ENCODE measurements at places on chromosomes 12 and 14.

- no peak for DNase-seq
Measured at GRCh38 chr14:49303946-49304516, 282.1 kb downstream of the RPS29 start.

DNA sequence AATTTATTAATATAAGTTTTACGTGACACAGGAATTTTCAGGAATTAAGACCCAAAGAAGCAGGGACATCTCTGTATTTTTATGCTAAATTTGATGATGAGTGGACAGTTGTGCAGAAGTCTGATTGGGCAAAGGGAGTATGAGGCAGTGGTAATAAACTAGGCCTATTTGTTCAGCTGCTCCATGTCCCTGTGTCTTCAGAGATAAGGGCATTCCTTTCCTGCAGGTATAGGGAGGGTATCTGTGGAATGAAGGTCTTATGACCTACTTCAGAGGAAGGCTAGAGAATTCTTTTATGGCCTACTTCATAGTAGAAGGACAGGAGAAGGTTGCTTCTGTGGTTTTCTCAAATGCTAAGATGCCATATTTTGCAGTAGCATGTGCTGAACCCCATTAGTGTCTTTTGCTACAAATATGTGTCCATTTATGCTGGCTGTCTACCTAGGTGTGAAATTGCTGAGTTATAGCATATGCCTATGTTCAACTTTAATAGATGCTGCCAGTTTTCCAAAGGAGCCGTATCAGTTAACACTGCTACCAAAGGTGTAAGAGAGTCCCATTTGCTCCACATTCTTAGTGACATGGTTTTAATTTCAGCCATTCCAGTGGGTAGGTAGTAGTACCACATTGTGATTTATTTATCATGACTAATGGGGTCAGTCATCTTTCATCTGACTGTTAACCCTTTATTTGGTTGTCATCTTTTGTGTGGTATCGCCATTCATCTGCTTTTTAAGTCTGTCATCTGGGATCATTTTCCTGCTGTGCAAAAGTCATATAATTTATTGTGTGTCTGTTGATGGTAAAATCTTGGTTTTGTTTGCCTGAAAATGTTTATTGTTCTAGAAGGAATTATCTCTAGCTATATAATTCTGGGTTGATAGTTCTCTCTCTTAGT lies 410.7 kb upstream of the RGS6 start:
- no peak for DNase-seq

- no peak for DNase-seq
Measured at GRCh38 chr14:60350366-60350720, 101.3 kb downstream of the PPM1A start.

- DNase-seq = no peak
Measured at GRCh38 chr14:90412058-90412457, 15.2 kb downstream of the CALM1 start.

DNA sequence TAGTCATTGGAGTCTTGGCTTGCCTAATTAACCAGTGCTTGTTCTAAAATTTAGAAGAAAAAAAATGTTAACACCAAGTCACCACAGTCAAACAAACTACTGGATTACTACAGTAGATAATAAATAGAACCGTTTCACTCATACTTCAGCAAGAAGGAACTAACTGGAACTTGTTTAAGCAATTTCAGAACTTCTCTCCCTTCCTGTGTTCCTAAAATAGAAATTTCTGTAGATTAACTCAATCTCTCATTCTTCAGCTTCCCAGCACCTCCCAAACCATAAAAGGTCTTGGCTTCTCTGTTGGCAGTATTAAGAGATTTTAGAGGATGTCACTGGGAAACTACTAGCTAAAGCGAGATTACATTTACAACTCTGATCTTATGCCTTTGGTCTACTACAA lies 18.6 kb downstream of the GNS start:
- DNase-seq = no peak

DNA sequence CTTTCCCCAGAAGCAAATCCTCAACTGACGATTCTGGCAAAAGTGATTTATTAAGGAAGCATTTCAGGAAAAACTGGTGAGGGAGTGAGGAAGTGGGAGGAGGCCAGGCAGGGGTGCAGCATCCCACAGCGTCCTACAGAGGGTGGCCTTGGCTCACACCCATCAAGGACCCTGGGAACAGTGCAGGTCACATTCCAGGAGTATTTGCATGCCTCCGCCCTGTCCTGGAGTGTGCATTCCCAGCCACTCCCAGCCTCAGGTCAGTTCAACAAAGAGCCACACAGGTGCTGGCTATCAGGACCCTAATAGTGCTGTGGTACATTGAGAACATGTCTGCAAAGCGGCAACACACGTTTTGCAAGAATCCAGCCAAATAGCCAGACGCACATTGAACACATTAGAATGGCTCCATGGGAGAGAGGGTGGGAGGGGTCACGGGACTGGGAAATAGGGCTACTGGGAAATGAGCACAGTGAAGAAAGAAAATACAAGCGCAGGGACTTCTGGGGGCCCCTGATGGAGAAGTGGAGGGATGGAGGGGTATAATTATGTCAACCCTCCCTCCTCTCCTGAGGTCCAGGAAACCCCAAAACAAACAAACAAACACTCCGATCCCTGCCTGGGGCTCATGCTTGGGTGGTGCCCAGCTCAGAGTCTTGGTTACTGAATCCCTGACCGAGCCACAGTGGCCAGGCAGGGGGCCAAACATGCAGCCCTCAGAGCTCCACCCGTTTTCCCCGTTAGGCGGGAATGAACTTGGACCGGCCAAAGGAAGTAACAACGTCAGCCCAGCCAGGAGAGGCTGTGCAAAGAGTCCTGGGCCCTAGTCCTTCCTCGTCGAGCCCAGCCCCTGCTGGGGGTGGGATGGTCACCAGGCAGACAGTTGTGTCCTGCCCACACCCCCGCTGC lies 36.5 kb downstream of the CMKLR1 start:
- no peak for DNase-seq

GRCh38 chr12:94550964-94551363 lies 91.3 kb upstream of the CEP83 start:
- no peak for DNase-seq

DNA sequence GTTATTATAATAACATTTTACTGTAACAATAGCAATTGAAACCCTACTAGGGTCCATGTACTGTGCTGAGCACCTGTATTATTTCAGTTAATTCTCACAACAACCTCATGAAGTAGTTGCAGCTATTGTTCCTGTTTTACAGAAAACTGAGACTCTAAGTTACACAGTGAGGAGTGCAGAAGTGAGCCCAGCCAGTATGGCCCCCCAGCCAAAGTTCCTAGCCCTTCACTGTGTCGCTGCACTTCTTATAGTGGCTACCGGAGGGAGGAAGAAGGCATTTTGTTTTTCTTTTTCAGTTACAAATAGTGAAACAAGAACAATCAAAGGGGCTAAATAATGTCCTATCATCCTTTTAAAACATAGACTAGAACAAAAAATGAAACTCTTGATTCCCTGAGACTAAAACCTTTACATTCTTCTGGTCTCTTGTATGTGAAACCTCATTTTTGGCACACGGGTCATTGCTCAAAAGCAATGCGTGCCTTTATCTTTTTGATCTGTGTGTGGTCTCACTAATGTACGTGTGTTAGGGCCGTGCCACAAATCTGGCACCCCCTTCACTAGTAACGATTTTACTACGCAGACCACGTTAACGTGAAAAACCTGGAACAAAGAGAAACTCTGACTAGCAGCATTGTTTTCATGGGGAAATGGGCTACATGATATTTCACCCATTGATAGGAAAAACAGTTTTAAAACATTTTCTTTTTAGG lies 88.7 kb downstream of the LLPH start:
- no peak for DNase-seq

GRCh38 chr12:76519538-76519937 lies 40.0 kb downstream of the OSBPL8 start:
- no peak for DNase-seq

- DNase-seq = no peak
Measured at GRCh38 chr14:24734917-24735500, 101.0 kb upstream of the GZMB start.

GRCh38 chr14:55238019-55238680 lies 33.1 kb upstream of the FBXO34 start:
- DNase-seq = no peak

- DNase-seq = no peak
Measured at GRCh38 chr12:15858353-15858752, 23.8 kb upstream of the STRAP start.

GRCh38 chr12:132202929-132203721 lies 58.9 kb downstream of the NOC4L start:
- no peak for DNase-seq

GRCh38 chr12:104966677-104967076 lies 8.6 kb upstream of the SLC41A2 start:
- no peak for DNase-seq

DNA sequence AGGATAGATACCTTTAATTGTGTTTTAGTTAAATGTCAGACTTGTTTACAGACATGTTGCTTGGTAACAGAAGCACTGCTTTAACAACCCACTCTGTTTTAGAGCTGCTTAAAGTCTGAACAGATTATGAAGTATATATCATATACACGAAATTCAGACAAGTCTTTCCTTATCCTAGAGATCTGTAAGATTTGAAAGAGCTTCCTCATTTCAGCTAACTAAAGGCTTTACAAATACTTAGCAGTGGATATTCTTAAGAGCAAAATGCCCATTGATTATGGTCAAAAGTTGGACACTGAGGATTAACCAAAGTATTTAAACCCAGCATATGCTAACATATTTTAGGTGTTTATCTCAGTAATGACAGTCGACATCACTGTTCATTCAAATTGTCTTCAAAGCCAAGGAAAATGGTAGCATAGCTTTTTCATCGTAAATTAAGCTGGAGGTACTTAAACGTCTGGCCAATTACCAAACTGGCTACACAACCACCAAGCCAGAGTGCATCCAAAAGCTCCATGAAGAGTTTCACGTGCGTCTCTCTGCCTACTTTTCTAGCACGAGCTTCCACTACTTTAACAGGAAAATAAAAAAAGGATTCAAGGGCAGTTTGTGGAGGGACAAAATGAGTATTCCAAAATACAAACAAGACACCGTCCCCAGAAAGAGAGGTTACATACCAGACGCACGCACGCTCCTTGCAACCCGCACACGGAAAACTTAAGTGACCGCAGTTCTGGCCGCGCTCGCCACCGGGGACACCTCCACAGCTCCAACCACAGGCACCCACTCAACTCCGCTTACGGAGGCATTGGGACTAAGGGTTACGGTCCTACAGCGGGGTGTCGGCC lies 565 bp downstream of the CEP83 start:
- no peak for DNase-seq

GRCh38 chr14:103641161-103641560 lies 12.2 kb downstream of the KLC1 start:
- DNase-seq = no peak

DNA sequence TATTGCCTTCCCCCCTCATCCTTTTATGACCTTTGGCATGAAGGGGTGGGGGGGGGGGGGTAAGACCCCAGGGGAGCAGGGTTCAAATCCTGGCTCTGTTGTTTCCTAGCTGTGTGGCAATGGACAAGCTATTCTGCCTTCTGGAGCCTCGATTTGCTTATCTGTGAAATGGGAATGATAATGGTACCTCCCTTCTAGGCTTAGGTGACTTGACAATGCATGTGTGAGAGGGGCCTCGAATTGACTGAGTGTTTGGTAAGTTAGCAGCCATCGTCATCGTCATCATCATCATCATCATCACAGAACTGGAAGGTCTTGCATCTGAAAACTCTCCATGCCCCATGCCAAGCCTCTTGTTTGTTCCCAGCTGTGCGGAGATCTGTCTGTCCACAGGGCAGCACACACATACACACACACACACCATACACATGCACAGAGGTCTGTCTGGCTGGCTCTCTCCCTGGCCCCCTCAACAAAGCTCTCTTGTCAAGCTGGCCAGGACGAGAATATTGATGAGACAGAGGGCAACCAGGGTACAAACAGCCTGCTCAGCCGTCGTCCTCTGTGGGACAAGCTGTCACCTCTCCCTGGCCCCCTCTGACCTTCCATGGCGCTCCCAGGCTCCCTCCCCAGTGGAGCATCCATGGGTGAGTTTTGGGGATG lies 5.9 kb upstream of the SDS start:
- no peak for DNase-seq

DNA sequence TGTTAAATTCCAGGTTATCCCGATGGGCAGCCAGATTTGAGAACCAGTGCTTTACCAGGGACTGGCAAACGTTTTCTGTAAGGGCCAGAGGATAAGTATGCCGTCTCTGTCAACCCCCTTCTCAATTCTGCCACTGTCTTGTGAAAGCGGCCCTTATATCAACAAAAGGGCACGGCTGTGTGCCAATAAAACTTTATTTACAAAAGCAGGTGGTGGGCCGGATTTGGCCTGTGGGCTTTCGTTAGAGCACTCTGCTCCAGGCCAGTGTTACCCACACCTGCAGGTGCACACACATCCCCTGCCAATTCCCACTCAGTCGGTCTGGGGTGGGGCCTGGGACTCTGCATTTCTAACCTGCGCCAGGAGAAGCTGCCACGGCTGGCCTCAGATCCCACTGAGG lies 111.2 kb downstream of the RFLNA start:
- DNase-seq = no peak

DNA sequence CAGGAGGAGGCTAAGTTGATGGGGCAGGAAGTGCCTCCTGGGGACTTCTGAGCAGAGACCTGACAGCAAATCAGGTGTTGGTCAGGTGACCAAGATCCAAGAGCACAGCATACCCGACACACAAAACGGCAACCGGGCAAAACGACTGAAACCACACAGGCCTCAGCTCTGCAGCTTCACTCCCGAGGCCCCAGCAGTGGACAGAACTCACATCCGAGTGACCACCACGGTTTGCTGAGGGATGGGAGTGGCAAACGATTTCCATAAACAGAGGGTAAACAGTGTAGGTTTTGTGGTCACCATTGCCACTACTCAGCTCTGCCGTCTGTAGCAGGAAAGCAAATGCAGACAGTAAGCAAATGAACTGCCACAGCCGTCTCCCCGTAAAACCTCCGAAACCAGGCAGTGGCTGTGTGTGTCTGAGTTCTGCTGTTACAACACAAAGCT lies 14.4 kb downstream of the CHFR start:
- DNase-seq = no peak

- DNase-seq = no peak
Measured at GRCh38 chr12:72105849-72106248, 166.3 kb upstream of the TRHDE start.

- DNase-seq = no peak
Measured at GRCh38 chr14:77516126-77516525, 17.5 kb upstream of the ISM2 start.

DNA sequence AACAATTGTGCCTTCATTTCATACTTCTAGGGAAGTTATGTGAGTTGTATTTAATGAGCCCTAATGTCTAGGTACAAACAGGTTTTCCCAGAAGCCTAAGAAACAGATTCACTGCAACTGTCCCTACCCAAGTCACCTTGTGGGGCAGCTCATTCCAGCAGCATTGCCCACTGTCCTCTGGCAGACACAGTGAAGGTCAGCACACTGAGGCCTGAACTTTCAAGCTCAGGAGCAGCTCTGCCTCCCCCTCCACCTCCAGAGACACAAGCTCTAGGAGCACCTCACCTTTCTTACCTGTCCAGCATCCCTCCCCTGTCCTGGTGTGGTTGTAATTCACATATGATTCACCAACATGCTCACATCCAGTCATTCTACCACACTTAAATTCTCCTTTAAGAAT lies 15.7 kb downstream of the UBE3B start:
- no peak for DNase-seq

GRCh38 chr14:31207287-31207754 lies 272 bp downstream of the HECTD1 start:
- no peak for DNase-seq
